ENCODE measurements at places on chromosomes 3 and 15. TPM values are rescaled to one million over a fixed set of nuclear protein-coding genes. Genes with fewer than 3 reads are reported as not detected.

GRCh38 chr3:136639069-136639468 is 113.1 kb downstream of the STAG1 start:
- H3K27me3 ChIP-seq = no peaks in the 10 kb centered on the region
- no peak overlapping the region for H3K4me3 ChIP-seq
- H3K4me1 ChIP-seq = peaks cover 3% of the 10 kb centered on the region

GRCh38 chr3:22156868-22157267 is 405.9 kb upstream of the ZNF385D start:
- H3K27ac ChIP-seq = no peak overlapping the region
- no peak overlapping the region for H3K4me3 ChIP-seq
- H3K4me1 ChIP-seq = no peaks in the 10 kb centered on the region
- H3K36me3 ChIP-seq = no peaks in the 10 kb centered on the region

- H3K4me3 ChIP-seq = no peak overlapping the region
- no peaks in the 10 kb centered on the region for H3K4me1 ChIP-seq
- H3K27ac ChIP-seq = no peak overlapping the region
Observed at GRCh38 chr3:172256101-172256734, 192.0 kb downstream of the GHSR start.

GRCh38 chr15:68829068-68829467 is 8.4 kb upstream of the ANP32A start:
- no peaks in the 10 kb centered on the region for H3K36me3 ChIP-seq
- no peak overlapping the region for H3K27ac ChIP-seq
- H3K4me3 ChIP-seq = no peak overlapping the region
- peaks cover 3% of the 10 kb centered on the region for H3K4me1 ChIP-seq

DNA sequence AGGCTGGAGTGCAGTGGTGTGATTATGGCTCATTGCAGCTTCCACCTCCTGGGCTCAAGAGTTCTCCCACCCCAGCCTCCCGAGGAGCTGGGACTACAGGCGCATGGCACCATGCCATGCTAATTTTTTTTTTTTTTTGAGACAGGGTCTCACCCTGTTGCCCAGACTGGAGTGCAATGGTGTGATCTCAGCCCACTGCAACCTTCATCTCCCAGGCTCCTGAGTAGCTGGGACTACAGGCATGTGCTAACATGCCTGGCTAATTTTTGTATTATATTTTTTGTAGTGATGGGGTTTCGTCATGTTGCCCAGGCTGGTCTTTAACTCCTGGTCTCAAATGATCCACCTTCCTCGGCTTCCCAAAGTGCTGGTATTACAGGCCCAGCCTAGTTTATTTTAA is 4.0 kb downstream of the TEX9 start:
- peaks cover 19% of the 10 kb centered on the region for H3K4me1 ChIP-seq
- no peak overlapping the region for H3K4me3 ChIP-seq
- no peak for DNase-seq
- no peak overlapping the region for H3K27ac ChIP-seq
- peaks cover 30% of the 10 kb centered on the region for H3K27me3 ChIP-seq

DNA sequence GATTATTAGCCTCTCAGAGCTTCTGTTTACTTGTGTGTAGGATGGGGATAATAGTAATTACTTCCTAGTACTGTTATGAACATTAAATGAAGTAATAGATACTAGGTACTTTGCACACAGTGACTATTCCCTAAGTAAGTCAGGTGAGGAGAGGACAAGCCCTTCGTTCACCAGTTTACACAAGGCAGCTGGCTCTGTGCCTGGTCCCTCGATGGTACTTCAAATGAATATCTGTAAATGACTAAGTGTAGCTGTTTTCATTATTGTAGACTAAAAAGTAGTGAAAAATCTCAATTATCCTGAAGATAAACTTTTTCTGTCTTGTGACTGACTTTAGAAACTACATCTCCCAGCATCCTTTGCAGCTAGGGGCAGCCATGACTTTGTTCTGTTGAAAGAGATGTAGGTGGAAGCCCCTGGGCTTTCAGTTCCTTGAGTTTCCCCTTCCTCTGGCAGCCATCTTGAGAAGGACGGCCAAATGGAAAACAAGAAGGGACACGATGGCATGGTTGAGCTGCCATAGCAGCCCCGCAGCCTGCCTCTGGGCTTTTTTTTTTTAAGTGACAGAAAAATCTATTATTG is 11.7 kb upstream of the WNT7A start:
- no peaks in the 10 kb centered on the region for H3K36me3 ChIP-seq
- H3K27ac ChIP-seq = no peak overlapping the region

DNA sequence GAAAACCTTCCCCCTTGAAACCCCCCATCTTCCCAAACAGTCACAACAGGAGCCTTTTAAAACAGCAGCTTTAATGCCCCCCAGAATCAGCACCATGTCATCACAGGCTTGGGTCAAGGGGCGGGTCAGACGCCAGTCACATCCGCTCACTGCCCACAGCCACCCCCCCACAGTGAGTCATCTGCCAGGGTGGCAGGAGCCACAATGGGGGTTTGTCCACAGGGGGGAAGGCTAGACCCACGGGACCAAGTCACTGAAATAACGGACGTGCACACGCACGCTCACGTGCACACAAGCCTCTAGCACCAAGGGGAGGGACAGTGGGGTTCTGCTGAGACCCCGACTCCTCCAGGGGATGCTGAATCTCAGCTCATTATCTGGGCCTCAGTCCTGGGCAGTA is 441 bp upstream of the UCN2 start:
- no peaks in the 10 kb centered on the region for H3K4me1 ChIP-seq
- no peak for DNase-seq
- H3K27me3 ChIP-seq = no peaks in the 10 kb centered on the region

- H3K4me1 ChIP-seq = peaks cover 11% of the 10 kb centered on the region
- H3K36me3 ChIP-seq = no peaks in the 10 kb centered on the region
- H3K27me3 ChIP-seq = peaks cover 11% of the 10 kb centered on the region
- no peak within 1 kb of the TSS for H3K4me3 ChIP-seq
Observed at GRCh38 chr3:51955175-51955892, at the start of gene GPR62. Gene GPR62, plus strand, starts transcription at chr3:51955381. Its CDS starts 272 bp downstream, at chr3:51955653.

DNA sequence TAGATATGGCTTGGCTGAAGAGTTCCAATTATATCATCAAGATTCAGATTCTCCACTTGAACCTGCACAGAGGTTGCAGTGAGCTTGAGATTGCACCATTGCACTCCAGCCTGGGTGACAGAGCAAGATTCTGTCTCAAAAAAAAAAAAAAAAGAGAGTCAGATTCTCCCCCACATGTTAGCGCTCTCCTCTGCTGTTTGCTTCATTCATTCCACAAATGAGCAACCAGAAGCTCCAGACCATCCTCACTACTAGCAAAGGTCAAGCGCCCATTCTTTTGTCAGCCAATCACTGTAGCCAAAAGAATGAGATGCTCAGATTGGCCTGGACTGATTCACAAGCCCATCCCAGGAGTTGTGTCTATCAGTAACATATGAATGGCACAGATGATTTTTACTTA is 28.4 kb upstream of the TCF12 start:
- peaks cover 22% of the 10 kb centered on the region for H3K4me1 ChIP-seq
- H3K4me3 ChIP-seq = no peak overlapping the region
- H3K27me3 ChIP-seq = no peaks in the 10 kb centered on the region
- H3K27ac ChIP-seq = no peak overlapping the region

GPR156 gene
- total RNA-seq = 0.42 TPM

LRRC49 gene
- not detected for total RNA-seq

SPINK8 gene
- not detected for total RNA-seq
